ENCODE measurements at places on chromosomes 7 and 10. TPM values are rescaled to one million over a fixed set of nuclear protein-coding genes. Genes with fewer than 3 reads are reported as not detected.

Gene HTRA1
- total RNA-seq, result 0.11 TPM

Gene RBP3
- total RNA-seq, result not detected

Gene NPSR1
- total RNA-seq, result not detected

Gene LIPM
- total RNA-seq, result not detected

- no peaks in the 10 kb centered on the region for H3K36me3 ChIP-seq
- H3K4me3 ChIP-seq, result no peak overlapping the region
- no peak for DNase-seq
- H3K4me1 ChIP-seq, result peaks cover 4% of the 10 kb centered on the region
- no peaks in the 10 kb centered on the region for H3K27me3 ChIP-seq
- H3K27ac ChIP-seq, result no peak overlapping the region
These were observed 11.9 kb downstream of the PIK3AP1 start for GRCh38 chr10:96708456-96708855.

GRCh38 chr7:30136743-30137485 lies 2.1 kb downstream of the MTURN start:
- peaks cover 16% of the 10 kb centered on the region for H3K4me1 ChIP-seq
- H3K36me3 ChIP-seq, result no peaks in the 10 kb centered on the region
- H3K4me3 ChIP-seq, result no peak overlapping the region
- no peak overlapping the region for H3K27ac ChIP-seq
- DNase-seq, result no peak

DNA sequence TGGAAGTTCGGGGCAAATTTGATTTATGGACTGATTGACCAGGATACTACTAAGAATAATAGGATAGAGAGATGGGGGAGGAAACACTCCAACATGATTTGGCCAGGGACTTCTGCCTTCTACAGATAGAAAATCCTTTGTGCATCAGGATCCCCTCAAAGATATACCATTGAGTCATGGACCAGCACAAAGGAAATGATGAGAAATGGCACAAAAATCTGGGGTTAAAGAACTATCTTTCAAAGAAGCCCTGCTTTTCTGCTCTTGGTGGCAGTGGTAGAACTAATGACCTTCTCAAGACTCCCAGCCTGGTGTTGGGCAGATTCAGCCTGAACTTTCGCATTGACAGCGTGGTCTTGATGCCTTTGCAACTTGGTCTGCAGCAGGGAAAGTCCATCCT lies 27.6 kb upstream of the LAMB1 start:
- no peak overlapping the region for H3K27ac ChIP-seq
- no peaks in the 10 kb centered on the region for H3K4me1 ChIP-seq
- no peak overlapping the region for H3K4me3 ChIP-seq
- H3K27me3 ChIP-seq, result no peaks in the 10 kb centered on the region

GRCh38 chr7:7803715-7804178 lies 85.3 kb upstream of the RPA3 start:
- DNase-seq, result no peak
- H3K27me3 ChIP-seq, result no peaks in the 10 kb centered on the region
- no peaks in the 10 kb centered on the region for H3K36me3 ChIP-seq
- H3K4me3 ChIP-seq, result no peak overlapping the region
- no peaks in the 10 kb centered on the region for H3K4me1 ChIP-seq

- H3K27me3 ChIP-seq, result no peaks in the 10 kb centered on the region
- peaks cover 14% of the 10 kb centered on the region for H3K4me1 ChIP-seq
- DNase-seq, result no peak
These were observed 67.5 kb upstream of the EFCAB10 start for GRCh38 chr7:105648561-105649401.

DNA sequence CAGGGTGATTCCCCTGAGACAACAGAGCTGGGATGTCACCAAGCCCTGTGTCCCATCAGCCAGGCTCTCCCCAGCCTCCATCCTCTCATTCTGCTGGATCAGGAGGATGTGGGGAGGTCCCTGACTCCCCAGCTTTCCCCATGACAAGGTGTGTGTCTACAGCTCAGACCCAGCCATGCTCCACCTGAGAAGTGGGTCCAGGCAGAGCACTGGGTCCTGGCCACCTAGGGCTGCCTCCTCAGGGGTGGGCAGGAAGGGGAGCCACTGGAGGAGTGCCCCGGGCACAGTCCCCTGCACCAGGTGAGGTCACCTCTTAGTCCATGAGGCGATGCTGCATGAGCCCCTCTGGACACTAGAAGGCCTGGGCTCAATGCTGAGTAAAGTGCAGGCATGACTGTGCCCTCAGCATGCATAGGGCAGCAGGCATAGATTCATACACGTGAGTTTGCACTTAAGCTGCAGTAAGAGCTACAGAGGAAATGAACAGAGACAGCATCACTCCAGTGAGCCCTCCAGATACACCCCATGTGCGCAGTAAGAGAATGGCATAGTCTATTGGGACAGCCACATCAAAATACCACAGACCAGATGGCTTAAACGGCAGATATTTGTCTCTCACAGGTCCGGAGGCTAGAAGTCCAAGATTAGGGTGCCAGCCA lies 48.3 kb downstream of the ALOX5 start:
- H3K4me1 ChIP-seq, result peaks cover 12% of the 10 kb centered on the region
- no peak overlapping the region for H3K27ac ChIP-seq
- H3K36me3 ChIP-seq, result no peaks in the 10 kb centered on the region
- no peak overlapping the region for H3K4me3 ChIP-seq
- DNase-seq, result no peak

GRCh38 chr10:8583096-8583495 lies 528.6 kb downstream of the GATA3 start:
- no peak for DNase-seq
- no peaks in the 10 kb centered on the region for H3K27me3 ChIP-seq
- no peaks in the 10 kb centered on the region for H3K36me3 ChIP-seq
- no peak overlapping the region for H3K4me3 ChIP-seq
- H3K27ac ChIP-seq, result no peak overlapping the region

DNA sequence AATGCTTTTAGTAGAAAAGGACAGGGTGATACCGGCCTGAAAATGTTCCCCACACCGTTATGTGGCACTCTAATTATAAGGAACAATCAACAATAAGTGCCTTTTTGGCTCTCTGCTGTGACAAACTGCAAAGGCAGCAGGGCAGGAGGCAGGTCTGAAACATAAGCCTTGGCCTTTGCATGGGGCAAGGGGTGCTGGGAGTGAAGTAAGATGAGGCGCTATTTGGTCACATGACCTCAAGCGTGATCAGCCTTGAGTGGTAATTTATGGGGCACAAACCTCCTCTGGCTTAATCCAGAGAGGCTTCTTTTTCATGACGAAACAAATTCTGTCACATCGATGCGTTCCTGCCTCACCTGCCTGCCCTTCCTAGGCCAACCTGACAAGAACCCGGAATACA lies 202.7 kb downstream of the TAX1BP1 start:
- H3K27me3 ChIP-seq, result peaks cover 49% of the 10 kb centered on the region
- H3K4me3 ChIP-seq, result no peak overlapping the region
- no peaks in the 10 kb centered on the region for H3K36me3 ChIP-seq
- no peak for DNase-seq
- H3K4me1 ChIP-seq, result no peaks in the 10 kb centered on the region

GRCh38 chr7:156174428-156174827 lies 362.2 kb upstream of the SHH start:
- H3K36me3 ChIP-seq, result no peaks in the 10 kb centered on the region
- H3K4me3 ChIP-seq, result no peak overlapping the region
- H3K4me1 ChIP-seq, result no peaks in the 10 kb centered on the region
- H3K27ac ChIP-seq, result no peak overlapping the region

DNA sequence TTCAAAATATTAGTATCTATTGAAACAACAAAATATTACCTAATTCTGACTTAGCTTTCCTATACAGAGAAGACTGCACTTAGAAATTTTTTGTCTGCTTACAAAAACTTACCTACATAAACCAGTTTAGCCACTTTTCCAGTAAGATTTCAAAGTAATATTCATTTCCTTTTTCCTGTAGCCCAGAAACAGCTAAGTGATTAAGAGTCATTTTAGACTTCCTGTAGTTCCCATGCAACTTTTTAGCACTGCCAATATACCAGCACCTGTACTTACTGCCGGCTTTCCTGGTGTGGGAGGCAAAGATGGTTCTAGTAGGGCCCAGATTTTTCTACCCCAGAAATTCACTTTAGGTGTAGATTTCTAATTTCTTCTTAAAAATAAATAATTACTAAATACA lies 21.8 kb downstream of the NT5C2 start:
- H3K36me3 ChIP-seq, result peaks cover 34% of the 10 kb centered on the region
- DNase-seq, result no peak

GRCh38 chr10:50582766-50583762 lies 40.7 kb downstream of the SGMS1 start:
- H3K27ac ChIP-seq, result peak overlapping the region; percentile 56
- peaks cover 86% of the 10 kb centered on the region for H3K4me1 ChIP-seq
- DNase-seq, result peak; percentile 86
- no peak overlapping the region for H3K4me3 ChIP-seq
- peaks cover 22% of the 10 kb centered on the region for H3K36me3 ChIP-seq

- no peak overlapping the region for H3K27ac ChIP-seq
- H3K36me3 ChIP-seq, result no peaks in the 10 kb centered on the region
- no peaks in the 10 kb centered on the region for H3K4me1 ChIP-seq
- H3K4me3 ChIP-seq, result no peak overlapping the region
- DNase-seq, result peak; percentile 60
These were observed 147.1 kb upstream of the GHITM start for GRCh38 chr10:83991986-83992753.

GRCh38 chr10:68795886-68796532 lies 31.3 kb upstream of the STOX1 start:
- no peaks in the 10 kb centered on the region for H3K27me3 ChIP-seq
- H3K4me1 ChIP-seq, result peaks cover 3% of the 10 kb centered on the region
- DNase-seq, result no peak
- H3K27ac ChIP-seq, result no peak overlapping the region
- peaks cover 46% of the 10 kb centered on the region for H3K36me3 ChIP-seq

GRCh38 chr10:96285331-96285752 lies 14.0 kb upstream of the BLNK start:
- no peaks in the 10 kb centered on the region for H3K27me3 ChIP-seq
- no peak overlapping the region for H3K27ac ChIP-seq
- DNase-seq, result no peak

Measured in K562 (cell line).